Urinary bladder (tissue), 4 donors: ENCODE measurements at places on chromosomes 11 and 22. TPM values are rescaled to one million over a fixed set of nuclear protein-coding genes. Genes with fewer than 3 reads are reported as not detected.

DNA sequence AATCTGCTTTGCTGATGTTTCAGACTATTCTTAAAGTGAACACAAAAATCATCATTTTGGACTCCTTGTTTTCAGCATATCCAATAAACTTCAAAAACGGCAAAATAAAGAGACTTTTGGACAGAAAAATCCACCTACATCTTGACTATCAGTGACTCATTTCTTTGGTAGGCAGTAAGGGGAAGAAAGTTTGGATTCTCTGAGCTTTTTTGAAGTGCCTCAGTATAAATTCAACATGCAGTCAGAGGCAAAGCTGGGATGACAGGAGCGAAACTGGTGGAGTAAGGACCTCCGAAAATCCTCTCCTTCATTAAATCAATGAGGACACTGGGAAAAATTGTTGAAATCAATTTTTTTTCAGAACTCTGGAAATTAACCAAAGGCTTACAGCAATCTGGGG, 29.7 kb downstream of the EFCAB6 start:
- DNase-seq, result no peak

GRCh38 chr11:48091426-48092102, 111.2 kb downstream of the PTPRJ start:
- no peak for DNase-seq

GRCh38 chr11:420054-420910, 5.5 kb upstream of the SIGIRR start:
- no peak for DNase-seq

DNA sequence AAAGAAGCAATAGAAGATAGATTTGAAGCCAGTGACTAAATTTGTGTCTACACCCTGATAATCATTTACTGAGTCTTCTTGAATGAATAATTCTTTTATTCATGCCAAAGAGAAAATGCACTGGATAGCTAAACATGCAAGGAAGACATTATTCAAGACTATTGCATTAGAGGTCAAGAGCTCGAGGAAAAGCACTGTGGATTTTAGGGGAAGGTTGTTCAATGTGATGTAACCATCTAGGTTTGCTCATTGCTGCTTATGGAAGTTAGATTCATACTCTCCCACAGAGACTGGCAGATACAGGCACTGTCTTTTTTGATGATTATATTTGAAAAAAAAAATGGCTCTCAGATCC, 682.1 kb downstream of the KCNA4 start:
- no peak for DNase-seq

DNA sequence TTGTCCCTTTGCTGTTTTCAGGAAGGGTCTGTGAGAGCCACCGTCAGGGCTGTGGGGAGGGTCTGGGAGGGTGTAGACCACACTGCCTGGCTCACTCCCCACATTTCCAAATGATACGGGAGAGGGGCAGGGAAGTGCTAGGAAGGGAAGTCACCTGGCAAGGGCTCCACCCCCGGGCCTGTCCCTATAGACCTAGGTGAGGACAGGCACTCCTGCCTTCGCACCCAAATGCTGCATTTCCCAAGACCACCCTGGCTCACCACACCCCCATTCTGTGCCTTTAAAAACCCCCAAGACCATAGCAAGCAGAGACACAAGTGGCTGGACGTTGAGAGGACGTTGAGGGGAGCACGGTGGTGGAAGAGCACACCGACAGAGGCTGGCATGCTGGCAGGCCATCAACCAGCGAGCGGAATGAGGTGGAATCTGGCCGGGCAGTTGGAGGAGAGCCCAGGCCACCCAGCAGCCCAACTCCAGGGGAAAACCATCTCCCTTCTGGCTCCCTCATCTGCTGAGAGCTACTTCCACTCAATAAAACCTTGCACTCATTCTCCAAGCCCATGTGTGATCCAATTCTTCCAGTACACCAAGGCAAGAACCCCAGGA, 45.7 kb downstream of the GNB1L start:
- DNase-seq, result no peak

DNA sequence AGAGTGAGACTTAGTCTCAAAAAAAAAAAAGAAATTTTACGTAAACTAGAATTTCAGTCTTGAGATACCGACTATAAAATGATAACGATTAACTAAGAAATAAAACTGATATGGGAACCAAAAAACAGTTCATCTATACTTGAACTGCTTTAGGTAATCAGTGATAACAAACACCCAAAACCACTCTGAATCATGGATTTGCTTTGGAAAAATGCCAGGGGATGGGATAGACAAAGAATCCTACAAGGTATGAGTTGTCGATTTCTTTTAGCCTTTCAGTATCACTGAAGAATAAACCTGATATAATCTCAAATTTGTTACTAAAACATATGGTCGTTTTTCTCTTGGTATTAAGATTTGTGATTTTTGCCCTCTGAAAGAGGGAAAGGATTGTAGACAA, 13.7 kb downstream of the CSTF3 start:
- DNase-seq, result no peak

DNA sequence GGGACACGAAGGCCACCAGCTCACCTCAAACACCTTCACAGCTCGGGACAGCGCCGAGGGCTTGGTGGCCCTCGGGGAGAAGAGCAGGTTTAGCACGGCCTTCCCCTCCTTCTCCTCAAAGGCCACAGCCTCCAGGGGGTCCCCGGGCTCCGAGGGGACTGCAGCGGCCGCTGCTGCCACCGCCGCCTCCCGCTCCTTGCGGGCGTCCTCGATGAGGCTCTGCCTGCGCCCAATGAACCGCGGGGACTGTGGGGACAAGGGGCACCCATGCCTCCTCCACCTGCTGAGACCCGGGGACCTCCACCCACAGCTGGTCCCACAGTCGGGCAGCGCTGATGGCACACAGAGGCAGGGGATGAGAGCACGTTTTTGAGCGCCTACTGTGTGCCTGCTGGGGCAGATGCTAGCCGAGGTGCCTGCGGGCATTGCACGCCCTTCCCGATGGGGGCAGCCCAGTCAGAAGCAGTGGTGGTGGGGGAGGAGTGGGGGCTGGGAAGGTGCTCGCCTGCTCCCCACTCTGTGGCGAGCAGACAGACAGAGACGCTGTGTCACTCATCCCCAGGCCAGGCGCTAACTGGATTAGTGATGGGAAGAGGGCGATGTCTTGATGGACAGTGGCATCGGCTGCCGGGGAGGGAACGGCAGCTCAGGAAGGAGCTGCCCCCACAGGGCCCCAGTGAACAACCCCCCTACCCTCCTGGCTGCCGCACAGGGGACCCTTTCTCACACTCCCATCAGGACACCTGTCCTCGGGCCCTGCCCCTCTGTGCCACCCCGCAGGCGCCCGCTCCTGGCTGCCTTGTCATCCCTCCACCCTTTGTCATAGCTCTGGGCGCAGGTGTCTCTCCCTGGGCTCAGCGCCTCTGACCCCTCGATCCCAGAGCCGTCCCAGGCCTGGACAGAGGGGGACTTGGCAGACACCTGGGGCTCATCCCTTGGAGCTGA, 1.7 kb downstream of the TH start:
- no peak for DNase-seq

DNA sequence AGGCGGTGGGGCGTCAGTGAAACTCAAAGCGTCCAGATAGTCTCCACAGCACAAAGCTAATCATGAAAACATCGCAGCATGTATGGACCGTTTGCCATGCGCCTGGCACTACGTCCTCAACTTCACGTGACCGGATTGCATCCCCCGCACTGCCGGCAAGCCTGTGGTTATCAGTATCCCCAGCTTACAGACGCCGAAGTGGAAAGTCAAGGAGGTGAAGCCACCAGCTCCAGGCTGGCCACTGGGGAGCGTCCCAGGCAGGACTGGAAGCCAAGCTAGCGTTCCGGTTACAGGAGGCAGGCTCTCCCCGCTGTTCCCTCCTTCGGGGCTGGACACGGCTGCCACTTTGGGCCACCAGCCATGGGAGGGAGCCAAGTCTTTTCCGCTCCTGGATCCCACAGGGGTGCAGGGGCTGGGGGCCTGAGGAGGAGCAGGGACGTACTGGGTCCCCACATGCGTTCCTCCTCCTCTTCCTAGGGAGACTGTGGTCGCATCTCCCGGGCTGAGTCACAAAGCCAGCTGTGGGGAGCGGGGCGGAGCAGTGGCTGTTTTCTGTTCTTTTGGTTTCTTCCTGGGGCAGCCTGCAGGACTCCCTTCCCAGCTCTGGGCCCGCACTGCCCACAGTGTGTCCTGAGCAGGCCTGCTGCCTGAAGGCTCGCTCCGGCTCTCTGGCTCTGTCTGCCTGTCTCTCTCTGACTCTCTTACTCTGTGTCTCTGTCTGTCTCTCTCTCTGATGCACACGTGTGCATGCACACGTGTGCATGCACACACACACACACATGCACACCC, 4.3 kb upstream of the OSBPL5 start:
- no peak for DNase-seq

DNA sequence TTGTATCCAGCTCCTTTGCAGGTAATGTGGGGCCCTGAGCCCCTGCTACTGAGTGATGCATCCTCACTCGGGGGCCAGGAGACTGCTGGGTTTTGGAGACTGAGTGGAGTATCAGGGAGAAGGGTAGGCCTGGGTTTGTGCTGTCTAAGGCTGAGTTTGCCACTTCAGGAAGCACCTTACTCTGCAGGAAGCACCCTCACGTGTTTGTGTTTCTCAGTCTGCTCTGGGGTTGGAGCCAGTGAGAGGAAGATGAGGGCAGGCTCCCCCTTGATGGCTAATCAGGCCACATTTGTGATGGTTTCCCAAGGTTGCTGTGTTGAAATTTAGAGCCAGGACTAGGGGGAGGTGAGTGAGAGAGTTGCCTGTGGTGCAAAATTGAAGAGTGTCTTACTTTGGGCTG, 13.7 kb upstream of the THY1 start:
- no peak for DNase-seq

DNA sequence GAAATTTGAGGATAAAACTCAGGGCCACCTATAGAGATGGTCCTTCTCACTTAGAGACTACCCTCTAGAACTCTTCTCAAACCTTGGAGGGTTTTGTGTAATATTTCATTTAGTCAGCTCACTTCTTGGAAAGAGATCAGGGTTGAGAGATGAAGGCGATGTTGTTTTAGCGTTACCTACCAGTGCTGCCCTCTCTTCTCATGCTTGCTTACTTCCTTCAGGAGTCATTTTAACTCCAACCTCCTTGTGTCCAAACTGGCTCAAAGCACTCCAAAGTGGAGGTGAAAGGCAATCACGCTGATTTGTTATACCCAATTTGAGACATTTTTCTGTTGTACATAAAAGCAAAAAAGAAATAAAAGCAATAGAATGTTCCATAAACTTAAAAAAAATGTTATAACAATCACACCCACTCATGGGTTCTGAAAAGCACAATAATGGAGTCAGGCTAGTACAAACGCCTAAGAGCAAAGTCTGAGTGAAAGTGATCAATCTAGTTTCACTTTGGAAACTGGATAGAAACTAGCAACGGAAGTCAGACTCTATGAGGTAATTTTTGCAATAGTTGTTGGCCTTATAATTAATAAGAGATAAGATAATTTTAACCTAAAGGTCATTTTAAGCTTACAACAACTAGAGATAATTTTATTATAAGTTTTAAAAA, 117.1 kb downstream of the MRTFA start:
- no peak for DNase-seq

DNA sequence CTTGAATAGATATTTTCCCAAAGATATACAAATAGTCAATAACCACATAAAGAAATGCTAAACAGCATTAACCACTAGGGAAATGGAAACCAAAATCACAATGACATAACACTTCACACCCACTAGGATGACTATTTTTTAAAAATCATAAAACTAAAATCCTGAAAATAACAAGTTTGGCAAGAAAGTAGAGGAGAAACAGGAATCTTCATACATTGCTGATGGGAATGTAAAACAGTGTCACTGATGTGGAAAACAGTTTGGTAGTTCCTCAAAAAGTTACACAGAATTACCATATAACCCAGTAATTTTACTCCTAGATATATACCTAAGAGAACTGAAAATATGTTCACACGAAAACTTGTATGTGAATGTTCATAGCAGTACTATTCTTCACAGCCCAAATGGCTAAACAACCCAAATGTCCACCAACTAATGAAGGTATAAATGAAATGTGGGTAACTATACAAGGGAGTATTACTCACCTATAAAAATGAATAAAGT, 12.5 kb downstream of the PICALM start:
- no peak for DNase-seq

GRCh38 chr22:17104336-17104935, 16.7 kb downstream of the TMEM121B start:
- DNase-seq, result no peak

DNA sequence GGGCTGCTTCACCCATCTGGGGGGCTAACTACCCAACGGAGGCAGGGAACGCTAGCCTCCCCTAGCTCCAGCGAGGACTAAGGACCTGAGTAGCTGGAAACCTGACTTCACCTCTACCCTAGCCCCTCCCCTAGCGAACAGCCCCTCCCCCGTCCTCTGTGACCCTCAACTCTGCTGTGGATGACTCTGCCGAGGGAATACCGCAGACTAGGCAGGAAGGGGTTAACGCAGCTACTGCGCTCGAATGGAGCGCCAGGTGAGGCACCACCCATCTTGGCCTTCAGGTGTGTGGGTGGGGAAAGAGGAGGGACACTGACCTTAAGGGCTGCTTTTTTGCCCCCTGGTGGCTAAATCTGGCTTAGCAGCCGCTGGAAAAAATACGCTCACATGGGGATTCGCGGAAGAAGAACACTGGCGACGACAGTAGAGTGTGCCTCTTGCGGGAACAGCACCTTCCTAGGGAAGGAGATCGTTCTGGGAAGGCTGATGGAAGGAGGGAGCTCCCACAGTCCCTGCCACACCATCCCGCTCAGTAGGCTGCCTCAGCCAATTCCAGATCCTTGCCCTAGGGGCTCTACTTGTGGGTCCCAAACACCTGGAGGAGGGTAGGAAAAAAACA, 4.5 kb upstream of the BCL9L start:
- DNase-seq, result peak; percentile 82

DNA sequence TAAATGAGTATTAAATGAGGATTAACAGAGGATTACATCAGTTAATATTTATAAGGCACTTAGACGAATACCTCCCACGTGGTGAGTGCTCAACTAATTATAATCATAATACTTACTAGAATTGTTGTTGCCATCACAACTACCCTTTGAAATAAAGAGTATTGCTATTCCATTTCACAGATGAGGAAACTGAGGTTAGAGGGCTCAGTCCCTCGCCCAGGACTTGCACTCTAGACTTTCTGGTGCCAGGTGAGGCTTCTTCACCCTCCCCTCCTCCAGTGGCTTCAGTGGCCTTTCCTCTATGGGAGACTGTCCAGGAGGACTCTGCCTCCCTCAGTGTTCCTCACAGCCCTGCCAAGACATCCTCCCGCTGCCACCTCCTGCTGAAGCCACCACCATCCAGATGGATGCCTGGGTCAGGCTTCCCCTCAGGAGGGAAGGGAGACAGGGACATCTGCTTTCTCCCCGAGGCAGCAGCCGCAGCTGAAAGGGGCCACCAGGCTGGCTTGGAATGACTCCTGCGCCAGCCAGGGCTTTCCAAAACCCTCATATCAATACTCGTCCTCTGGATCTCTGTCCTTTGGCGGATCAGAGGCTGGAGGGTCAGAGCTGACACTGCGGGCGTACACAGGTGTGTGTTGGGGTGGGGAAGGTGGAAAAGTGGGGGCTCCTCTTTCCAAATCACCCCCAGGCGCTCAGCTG, 580.1 kb downstream of the BUD13 start:
- no peak for DNase-seq

- no peak for DNase-seq
Measured at GRCh38 chr11:111357150-111358037, 21.7 kb downstream of the POU2AF1 start.

Gene MRGPRX4
- total RNA-seq, result not detected

Gene APLNR
- total RNA-seq, result 50.7 TPM

Gene CHCHD10
- 3.6 TPM for total RNA-seq

Gene EMID1
- 9.4 TPM for total RNA-seq

Gene TRIM6
- total RNA-seq, result 5.5 TPM

Gene C22orf31
- total RNA-seq, result not detected

Gene CCDC188
- 0.69 TPM for total RNA-seq

Gene TMX2
- total RNA-seq, result 52.0 TPM

Gene APOL5
- total RNA-seq, result 1.4 TPM
